ENCODE measurements at places on chromosomes 2 and 18.

DNA sequence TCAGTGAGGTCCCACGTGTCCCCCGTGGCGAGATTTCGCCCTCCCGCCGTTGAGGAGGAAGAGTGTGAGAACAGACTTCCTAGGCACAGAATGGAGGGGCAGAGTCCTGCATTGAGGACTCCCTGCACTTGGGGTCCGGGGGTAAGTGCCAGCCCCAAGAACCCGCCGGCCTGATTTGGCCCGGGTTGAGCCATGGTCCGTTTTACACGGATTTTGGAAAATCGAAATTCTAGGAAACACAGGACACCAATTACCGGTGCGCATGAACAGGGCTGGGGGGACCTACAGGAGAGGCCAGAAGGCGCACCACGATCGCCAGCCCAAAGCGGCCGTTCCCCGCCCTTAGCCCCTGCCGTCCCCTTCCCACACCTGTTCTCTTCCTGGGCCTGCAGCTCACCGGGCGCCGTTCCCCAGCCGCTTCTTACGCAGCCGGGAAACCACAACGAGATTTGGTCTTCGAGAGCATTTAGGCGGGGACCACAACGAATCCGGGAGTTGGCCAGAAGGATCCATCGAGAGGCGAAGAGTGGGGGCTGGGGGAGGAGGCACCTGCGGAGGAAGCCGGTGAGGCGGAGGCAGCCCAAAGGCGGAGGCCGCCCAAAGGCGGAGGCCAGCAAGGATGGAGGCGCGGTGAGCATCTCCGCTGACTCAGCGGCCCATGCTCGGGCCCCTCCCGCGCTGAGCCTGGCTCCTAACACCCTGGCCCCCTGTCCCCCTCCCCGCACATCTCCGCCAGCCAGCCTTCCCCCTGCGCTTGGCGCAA is 464 bp upstream of the TLX2 start:
- no peak for DNase-seq

DNA sequence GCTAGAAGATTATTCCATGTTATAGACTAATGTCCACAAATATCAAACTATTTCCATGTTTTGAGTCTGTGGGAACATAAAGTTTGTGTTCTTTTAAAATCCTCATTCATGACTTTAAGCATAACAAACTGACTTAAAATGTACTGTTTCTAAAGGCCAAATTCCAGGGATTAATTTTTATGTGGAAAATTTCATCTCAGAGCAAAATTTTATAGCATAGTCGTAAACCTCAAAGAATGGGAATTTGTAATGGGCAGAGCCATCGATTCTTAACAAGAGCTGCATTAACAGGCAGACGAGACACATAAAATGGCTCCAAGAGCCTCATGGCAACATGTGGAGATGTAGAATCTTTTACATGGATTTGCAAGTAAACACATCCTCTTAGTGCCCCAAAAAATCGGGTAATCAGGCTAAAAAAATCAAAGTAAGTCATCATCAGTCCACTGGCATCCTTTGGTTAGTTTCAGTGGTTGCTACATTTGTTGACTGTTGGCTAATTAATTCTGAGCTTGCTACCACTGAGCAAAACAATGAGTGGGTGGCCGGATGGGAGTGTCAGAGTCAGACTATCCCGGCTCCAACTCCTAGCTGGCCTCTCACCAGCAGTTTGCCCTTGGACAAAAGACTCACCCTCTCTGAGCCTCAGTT is 119.6 kb downstream of the FAM210A start:
- no peak for DNase-seq

DNA sequence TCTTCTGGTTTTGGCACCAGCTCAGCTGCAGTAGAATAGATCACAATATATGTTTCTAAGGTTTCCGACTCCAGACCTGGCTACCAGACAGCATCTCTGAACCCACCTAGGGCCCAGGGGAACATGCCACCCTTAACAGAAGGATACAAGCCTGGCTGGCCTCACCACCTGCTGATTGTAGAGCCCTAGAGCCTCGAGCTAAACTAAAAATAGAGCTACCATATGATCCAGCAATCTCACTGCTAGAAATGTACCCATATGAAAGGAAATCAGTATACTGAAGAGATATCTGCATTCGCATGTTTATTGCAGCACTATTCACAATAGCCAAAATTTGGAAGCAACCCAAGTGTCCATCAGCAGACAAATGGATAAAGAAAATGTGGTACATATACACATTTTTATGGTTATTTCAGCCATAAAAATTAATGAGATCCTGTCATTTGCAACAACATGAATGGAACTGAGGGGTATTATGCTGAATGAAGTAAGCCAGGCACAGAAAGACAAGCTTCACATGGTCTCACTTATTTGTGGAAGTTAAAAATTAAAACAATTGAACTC is 242.4 kb upstream of the SLC39A10 start:
- DNase-seq, result no peak

DNA sequence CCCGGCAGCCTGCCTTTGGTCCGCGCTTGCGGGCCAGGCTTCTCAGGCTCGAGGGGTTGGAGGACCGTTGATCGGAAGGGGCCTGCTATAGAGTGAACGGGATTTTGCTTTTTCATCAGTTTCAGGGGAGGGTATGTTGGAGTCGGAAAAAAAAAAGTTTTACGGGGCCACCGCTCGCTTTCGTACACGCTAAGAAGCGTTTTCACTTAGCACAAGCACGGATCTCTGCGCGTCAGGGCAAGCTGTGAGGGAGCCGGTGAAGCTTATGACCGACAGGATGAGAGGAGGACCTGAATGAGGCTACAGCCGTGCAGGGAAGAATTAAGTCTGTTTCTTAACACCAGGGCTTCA is 443 bp downstream of the CPSF3 start:
- DNase-seq, result no peak

GRCh38 chr2:10556271-10557140 is 108.4 kb upstream of the ODC1 start:
- DNase-seq, result no peak

- no peak for DNase-seq
These were observed 9.2 kb downstream of the CMPK2 start for GRCh38 chr2:6856548-6856920.

GRCh38 chr2:118667964-118668363 is 179.5 kb downstream of the EN1 start:
- no peak for DNase-seq

DNA sequence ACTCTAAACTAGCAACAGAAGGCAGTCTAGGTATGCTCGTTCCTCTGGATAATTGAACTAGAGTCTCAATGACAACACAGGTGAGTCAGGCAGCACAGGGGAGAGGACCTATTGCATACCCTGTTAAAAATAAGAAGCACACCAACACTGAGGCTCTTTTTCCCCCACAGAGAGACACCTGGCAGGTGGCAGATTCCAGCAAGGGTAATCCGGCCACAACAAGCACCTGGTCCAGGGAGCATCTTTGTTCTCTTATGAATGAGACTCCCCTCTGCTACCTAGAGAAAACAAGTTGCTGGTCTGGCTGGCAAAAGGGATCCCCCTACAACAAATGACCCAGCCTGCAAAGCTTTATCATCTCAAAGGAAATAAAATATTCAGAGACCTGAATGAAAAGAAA is 508.9 kb upstream of the POU3F3 start:
- no peak for DNase-seq

DNA sequence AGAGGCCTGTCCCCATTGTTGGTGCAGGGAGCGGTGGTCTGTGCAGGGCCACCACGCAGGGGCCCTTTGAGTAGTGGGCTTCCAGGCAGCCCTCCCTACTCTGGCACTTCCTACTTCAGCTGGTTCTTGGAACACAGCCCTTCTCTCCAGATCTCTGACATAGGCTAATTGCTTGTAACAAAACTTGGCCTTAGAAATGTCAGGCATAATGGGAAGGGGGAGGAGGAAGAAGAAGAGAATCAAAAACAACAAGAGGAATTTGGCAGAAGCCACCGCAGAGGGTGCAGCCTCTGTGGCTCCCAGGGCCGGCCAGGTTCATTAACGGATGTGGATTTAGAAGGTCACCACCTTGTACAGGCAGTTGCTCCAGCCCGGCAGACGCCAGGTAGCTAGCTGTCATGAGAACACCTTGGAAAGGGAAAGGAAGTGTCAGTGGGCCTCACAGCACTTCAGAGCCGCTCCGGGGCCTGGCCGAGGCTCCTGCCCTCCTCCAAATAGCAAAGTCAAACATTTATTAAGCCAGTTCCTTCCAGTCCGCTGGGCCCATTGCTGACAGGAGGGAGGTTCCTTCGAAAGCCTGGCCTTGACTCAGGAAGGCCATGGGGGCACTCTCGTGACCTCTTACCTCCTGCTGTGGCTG is 7.4 kb downstream of the BOD1L2 start:
- no peak for DNase-seq

- DNase-seq, result no peak
These were observed 8.4 kb downstream of the ITM2C start for GRCh38 chr2:230872968-230873660.

DNA sequence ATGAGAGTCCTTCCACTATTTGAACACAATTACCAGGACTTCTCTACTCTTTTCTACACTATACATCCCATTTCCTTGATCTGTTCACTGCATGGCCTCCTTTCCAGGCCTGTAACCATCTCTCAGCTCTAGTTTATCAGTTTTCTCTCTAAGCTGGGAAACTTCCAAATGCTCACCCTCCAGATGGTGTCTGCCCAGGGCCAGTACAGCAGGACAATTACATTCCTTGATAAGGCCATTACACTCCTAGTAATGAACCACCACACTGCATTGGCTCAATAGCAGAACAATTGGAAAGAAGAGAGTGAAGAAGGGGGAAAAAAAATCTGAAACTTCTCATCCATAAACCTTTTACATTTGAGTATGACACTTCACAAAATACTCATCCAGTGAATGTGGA is 359.1 kb downstream of the ALK start:
- no peak for DNase-seq

DNA sequence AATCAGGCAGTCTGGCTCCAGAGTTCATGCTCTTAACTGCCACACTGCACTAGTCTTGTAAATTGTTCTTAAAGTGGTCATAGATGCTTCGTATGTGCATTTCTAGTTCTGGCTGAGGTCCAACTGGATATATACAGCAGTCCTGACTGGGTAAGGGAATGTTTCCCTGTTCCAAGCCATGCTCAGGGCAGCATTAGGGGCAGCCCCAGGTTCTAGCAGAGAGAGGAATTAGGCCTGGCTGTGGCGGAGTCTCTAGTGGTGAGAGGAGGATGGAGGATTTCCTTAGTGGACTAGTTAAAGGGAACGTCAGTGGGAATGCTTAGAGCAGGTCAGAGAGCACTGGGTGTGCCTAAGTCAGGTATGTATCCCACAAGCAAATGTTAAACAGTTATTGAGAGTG is 28.0 kb downstream of the UBE2E3 start:
- DNase-seq, result no peak

GRCh38 chr2:201220102-201220570 is 37.2 kb downstream of the CASP10 start:
- DNase-seq, result no peak

GRCh38 chr2:46236006-46236875 is 61.0 kb upstream of the EPAS1 start:
- no peak for DNase-seq

GRCh38 chr2:204335451-204336058 is 209.7 kb upstream of the PARD3B start:
- no peak for DNase-seq

- DNase-seq, result no peak
These were observed 1226.6 kb upstream of the FAM98A start for GRCh38 chr2:34825686-34826085.

DNA sequence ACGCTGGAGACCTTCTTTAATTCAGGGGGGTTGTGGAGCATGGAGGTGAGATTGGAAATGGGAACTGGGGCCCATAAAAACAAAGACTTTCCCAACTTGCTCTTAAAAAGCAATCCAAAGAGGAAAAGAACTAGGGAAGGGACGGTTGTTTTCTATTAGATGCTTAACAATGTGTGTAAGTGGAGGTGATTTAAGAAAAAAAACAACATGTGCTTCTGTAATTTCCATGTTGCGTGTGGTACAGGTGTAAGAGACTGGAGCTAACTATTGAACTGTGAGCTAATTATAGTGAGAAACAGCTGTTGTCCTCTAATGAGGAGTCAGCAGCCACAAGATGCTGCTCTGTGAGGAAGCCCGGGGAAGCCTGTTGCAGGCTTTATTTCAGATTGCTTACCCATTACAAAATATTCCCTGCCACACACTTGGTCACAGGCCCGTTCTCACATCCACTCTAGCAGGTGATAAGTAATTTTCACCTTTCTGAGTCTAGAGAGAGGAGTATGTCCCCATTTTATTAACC is 280.6 kb upstream of the PARD3B start:
- peak; percentile 50 for DNase-seq

- no peak for DNase-seq
These were observed 33.4 kb upstream of the VPS54 start for GRCh38 chr2:64052463-64053241.

GRCh38 chr2:96108541-96109360 is 7.6 kb downstream of the ADRA2B start:
- no peak for DNase-seq

DNA sequence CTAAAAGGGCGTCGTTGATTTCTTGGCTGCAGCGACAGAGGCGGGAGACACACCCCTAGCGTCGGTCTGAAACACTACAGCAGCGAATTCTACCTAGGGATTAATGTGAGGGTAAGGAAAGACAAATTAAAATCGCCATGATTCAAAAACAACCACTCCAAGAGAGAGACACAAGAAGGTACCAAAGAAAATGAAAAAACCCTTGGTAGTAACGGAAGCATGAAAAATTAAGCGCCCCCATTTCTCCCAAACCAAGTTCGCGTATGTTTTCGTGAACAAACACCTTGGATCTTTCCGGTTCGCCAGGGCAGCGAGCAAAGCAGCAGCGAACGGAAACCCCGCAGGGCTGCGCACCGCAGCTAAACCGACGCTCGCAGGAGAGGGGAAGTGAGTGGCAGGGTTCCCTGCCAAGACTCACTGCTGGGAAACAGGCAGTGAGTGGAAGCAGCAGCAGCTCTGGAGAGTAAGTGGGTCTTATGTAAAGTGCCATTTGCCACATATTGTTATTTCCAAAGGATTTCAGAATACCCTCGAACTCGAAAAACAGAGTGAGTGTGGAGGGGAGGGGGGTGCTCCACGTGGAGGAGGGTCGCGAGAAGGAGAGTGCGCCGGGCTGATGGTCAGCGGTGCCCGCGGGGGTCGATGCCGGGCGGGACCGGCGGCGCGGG is 1.0 kb downstream of the PPP3R1 start:
- peak; percentile 74 for DNase-seq

DNA sequence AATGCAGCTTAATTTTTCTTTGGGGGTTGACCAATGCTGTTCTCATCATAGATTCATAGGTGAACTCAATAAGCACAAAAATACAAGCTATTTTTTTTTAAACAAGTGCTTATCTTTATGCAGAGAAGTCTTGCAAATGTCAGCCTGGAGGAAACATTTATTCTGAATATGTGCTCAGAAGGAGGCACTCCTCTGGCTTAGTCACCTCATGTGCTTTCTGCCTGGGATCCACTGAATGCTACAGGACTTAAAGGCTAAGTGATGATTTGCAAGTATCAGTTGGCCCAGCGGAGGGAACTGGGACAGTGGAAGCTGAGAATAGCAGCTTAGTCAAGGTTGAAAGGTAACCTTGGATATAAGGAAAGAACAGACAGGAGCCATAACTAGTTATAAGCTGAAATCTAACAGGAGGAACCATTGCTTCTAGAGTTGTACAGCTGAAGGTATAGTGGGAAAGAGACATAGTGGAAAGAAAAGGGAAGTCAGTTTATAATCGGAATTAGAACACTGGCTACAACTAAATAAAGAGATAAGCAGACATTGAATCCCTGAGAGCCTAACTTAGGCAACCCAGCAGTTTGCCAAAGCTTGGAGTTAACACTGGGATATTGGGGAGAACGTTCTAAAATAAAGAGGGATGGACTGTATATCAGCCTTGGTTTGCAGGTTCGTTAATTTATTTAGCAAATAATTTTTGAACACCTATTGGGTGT is 488.7 kb downstream of the SUCLG1 start:
- no peak for DNase-seq

- DNase-seq, result no peak
These were observed 797 bp downstream of the TXNL4A start for GRCh38 chr18:79987566-79987965.

- DNase-seq, result no peak
These were observed 58.7 kb downstream of the STEAP3 start for GRCh38 chr2:119282146-119282995.
